ENCODE measurements at places on chromosomes 4 and X. TPM values are rescaled to one million over a fixed set of nuclear protein-coding genes. Genes with fewer than 3 reads are reported as not detected.

The POF1B gene
- 0.16 TPM for total RNA-seq

GRCh38 chr4:26325191-26325590 is 4.4 kb downstream of the RBPJ start:
- ATAC-seq, result no peak

DNA sequence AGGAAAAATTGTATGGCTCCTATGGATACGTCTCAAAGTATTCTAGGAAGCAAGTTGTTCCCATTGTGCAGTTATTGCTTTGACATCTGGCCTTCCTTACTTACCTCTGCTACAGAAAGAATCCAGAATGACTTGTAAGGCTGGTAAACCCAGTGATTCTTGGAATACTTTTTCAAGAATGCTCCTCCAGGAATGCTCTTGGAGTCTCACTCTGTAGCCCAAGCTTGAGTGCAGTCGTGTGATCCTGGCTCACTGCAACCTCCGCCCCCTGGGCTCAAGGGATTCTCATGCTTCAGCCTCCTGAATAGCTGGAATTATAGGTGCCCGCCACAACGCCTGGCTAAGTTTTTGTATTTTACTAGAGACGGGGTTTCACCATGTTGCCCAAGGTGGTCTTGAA is 38.1 kb downstream of the GAB1 start:
- no peak for ATAC-seq

- no peak for ATAC-seq
These were observed 56.4 kb upstream of the HHIP start for GRCh38 chr4:144589512-144589911.

- ATAC-seq, result no peak
These were observed 261.7 kb upstream of the FAM241A start for GRCh38 chr4:111883557-111883999.

DNA sequence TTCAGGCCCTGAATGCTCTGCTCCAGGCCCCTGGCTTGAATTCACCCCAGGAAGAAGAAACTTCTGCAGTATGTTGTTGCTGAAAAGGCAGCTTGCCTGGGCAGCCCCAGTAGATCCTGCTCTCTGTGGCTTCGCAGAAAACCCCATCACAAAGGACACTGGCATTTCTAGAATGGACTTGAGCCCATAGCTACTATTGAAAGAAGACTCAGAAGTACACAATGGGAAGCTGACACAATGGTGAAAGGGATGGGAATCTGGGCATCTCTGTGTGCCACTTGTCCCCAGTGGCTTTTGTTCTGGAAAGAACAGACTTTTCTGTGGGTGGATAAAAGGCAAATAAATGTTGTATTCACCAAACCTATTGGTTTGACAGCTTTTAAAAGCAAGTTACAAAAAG is 67.4 kb upstream of the SCML1 start:
- ATAC-seq, result no peak

The INTU gene
- 21.4 TPM for total RNA-seq

The ENPEP gene
- 2.9 TPM for total RNA-seq

GRCh38 chrX:40373641-40374040 is 207.1 kb upstream of the ATP6AP2 start:
- no peak for ATAC-seq

- no peak for ATAC-seq
These were observed 66.4 kb downstream of the CDKL5 start for GRCh38 chrX:18491587-18492340.

GRCh38 chr4:119082661-119083060 is 53.0 kb upstream of the MYOZ2 start:
- no peak for ATAC-seq

DNA sequence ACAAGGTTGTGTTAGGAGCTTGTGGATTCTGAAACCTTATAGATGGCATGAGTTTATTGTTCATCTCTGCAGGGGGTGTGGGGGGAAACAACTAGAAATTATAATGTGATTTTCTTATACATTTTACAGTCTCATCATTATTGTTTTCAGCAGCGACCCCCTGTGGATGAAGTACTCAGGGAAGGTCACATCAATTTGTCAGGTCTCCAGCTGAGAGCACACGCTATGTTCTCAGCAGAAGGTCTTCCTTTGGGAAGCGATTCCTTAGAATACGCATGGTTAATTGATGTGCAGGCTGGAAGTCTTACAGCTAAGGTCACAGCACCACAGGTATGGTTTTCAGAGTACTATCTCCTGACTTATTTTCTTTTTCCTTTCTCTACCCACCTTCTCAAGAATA is 72.2 kb downstream of the BLTP1 start:
- no peak for ATAC-seq

The PTTG2 gene
- total RNA-seq, result 3.5 TPM

GRCh38 chrX:45824471-45824870 is 623.8 kb upstream of the DIPK2B start:
- peak; percentile 36 for ATAC-seq

GRCh38 chr4:121800638-121800960 is 524 bp upstream of the EXOSC9 start:
- ATAC-seq, result peak; percentile 35

The F11 gene
- not detected for total RNA-seq

DNA sequence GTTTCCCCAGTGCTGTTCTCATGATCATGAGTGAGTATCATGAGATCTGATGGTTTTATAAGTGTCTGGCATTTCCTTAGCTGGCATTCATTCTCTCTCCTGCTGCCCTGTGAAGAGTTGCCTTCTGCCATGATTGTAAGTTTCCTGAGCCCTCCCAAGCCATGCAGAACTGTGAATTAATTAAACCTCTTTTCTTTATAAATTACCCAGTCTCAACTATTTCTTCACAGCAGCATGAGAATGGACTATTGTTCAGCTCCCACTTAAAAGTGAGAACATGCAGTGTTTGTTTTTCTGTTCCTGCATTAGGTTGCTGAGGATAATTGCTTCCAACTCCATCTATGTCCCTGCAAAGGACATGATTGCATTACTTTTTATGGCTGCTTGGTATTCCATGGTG is 311.7 kb upstream of the CTSO start:
- ATAC-seq, result no peak

- ATAC-seq, result no peak
These were observed 123.5 kb downstream of the CHRNA9 start for GRCh38 chr4:40458683-40459082.

- no peak for ATAC-seq
These were observed 3.0 kb downstream of the ATP2B3 start for GRCh38 chrX:153520287-153520917.

- ATAC-seq, result no peak
These were observed 64.0 kb upstream of the GPRIN3 start for GRCh38 chr4:89371614-89372013.

DNA sequence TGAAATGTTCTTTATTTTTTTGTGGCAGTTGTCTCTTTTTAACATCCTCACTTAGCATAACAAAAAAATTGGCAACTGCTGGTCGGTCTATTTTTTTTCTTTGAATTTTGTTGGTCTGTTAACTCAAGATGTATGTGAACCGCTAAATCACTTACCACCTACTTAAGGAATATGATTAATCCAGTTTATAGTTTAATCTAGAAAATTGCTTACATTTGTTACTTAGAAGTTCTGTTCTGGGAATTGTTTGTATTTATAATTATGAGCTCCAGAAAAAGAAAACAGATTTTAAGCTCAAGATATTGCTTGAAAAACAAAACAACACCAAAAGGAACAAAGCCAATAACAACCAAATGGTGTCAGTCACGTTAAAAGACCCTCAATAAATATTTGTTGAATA is 66.1 kb upstream of the KLHL13 start:
- ATAC-seq, result no peak

GRCh38 chr4:26515936-26516335 is 25.7 kb upstream of the CCKAR start:
- no peak for ATAC-seq

The ANKRD50 gene
- total RNA-seq, result 27.7 TPM

GRCh38 chrX:119573222-119573621 is 1.1 kb upstream of the UBE2A start:
- no peak for ATAC-seq

The AMBN gene
- not detected for total RNA-seq

Data from gastroesophageal sphincter (tissue), 4 donors.